ENCODE measurements at places on chromosomes 6 and 20. TPM values are rescaled to one million over a fixed set of nuclear protein-coding genes. Genes with fewer than 3 reads are reported as not detected.

GRCh38 chr6:116665464-116665863 is 3.1 kb downstream of the ZUP1 start:
- DNase-seq = no peak

Gene MYLK2
- not detected for total RNA-seq

Gene GTSF1L
- total RNA-seq = 0.63 TPM

Gene FRK
- 0.02 TPM for total RNA-seq

GRCh38 chr20:25659999-25660398 is 36.2 kb upstream of the NANP start:
- no peak for DNase-seq

DNA sequence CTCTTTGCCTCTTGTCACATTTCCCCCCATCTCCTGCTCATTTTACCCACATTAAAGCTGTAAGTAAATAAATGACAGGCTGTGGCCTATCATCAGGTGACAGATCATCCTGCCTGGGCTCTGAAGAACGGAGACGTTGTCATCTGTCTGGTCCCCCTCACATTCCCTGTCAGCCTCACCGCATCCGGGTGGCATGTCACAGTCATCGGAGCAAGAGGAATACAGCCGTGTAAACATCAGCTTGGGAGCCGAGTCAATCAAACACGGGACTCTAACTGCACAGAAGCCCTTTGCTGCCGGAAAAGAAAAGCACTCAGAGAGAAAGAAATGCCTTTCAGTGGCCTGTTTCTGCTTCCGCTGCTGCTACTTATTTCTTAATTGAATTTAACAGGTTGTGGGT is 371.9 kb upstream of the ID4 start:
- no peak for DNase-seq

- no peak for DNase-seq
Observed at GRCh38 chr20:51159303-51159702, 136.4 kb upstream of the KCNG1 start.

GRCh38 chr6:18654821-18655220 is 267.7 kb downstream of the RNF144B start:
- no peak for DNase-seq

- peak; percentile 72 for DNase-seq
Observed at GRCh38 chr6:32153564-32154513, at the start of gene PPT2. PPT2 (plus strand) TSS chr6:32154141; CDS start chr6:32154595, 454 bp downstream.

Data from T-cell (primary cell).